NCI-H1694 treated with DMSO at 0.1 percent for 48 hours (cell line): ENCODE measurements at places on chromosomes 2 and 18.

DNA sequence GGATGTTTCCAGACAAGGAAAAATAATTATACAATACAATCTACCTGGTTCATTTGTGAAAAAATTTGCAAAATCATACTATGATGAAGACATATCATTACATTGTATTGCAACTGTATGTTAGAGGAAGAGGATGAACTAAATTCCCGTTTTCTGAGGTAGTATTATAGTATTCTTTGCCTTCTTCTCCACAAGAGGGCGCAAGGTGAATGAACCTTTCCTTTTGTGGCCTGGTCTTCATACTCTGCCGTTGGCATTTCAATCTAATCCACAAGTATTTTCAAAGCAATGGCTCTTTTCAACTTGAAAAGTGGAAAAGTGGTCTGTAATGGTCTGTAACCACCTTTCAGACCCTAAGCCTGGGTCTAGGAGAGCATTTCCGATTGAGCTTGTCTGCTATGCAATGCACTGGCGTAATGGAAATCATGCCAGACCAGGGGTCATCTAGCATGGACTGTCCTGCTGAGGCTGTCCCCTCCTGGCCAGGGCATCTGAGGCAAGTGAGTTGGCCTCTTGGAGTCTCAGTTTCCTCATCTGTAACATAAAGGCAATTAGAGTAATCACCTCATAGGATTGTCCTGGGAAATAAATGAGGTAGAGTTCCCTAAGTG is 30.8 kb upstream of the ZNF396 start:
- DNase-seq, result peak; percentile 58

GRCh38 chr2:239598732-239599090 is 197.9 kb upstream of the HDAC4 start:
- no peak for DNase-seq

- DNase-seq, result peak; percentile 18
These were observed 46.9 kb downstream of the NFATC1 start for GRCh38 chr18:79442508-79443221.

DNA sequence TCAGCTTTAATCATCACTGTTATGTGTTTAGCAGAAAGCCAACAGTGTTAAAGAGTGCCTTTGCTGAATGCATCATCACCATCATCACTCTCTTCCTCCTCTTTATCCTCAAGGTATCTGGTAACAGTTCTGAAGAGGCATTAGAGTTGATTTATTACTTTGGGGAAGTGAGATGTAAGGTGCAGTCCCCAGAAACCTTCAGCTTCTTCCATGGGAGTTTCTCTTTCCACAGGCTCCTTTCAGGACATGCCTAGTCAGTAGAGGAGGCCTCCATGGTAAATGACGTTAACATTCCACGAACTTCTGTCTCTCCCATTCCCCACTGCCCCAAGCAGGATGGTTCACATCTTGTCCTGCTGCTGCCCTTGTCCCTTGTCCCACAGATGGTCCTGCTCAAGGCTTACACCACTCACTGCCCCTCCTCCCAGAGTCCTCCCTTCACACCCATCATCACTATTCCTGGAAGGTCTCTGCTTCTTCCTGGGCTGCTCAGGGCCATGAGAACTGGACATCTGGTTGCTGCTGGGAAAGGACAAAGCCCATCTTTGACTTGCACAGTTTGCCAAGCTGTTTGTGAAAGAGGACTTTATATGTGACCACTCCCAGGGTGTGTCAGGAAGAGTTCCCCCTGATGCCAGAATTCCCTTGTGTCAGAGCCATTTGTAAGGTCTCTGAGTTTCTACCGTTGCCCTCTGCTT is 5.3 kb upstream of the REG1A start:
- no peak for DNase-seq

DNA sequence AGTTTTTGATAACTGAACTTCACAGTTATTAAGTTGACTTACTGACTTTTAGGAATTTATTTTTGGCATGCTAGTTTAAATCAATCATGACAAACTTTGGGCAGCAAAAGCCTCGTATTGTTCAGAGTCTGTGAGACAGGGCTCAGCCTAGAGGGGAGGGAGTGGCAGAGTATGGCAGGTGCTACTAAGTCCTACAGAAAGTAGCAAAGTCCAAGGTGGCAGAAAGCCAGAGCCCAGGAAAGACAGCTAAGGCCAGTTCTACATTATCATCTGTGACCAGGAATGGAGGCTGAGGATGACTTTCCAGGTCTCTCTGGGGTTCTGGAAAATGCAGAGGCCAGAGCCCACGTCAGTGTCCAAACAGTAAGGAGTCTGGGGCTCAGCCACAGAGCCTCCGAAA is 34.2 kb downstream of the CHST10 start:
- no peak for DNase-seq

GRCh38 chr18:4450065-4450658 is 4.9 kb downstream of the DLGAP1 start:
- peak; percentile 17 for DNase-seq

- DNase-seq, result no peak
These were observed 94.9 kb downstream of the RNF152 start for GRCh38 chr18:61797696-61798590.

DNA sequence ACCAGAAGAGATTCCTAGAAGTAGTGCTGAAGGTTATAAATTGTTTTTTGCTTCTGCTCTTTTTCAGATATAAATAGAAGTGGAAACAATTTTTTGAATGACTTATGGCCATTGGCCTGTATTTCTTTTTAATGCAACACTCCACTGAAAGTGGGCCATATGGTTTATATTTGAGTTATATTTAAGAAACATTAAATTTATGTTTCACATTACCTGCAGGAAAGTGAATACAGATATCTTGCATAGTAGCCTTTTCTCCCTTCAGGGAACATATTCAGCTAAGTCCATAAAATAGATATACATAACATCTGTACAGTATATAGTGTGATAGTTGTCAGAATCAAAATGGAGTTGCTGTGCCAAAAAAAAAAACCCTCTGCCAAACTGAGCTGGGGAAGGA is 53.1 kb upstream of the EFEMP1 start:
- DNase-seq, result no peak

- no peak for DNase-seq
These were observed 836 bp downstream of the STK11IP start for GRCh38 chr2:219598308-219599078.

GRCh38 chr2:215780907-215781685 is 232.3 kb downstream of the MREG start:
- no peak for DNase-seq

- no peak for DNase-seq
These were observed 50.9 kb upstream of the RGPD4 start for GRCh38 chr2:107775791-107776190.

GRCh38 chr2:239898292-239898925 is 126.7 kb downstream of the NDUFA10 start:
- DNase-seq, result no peak

DNA sequence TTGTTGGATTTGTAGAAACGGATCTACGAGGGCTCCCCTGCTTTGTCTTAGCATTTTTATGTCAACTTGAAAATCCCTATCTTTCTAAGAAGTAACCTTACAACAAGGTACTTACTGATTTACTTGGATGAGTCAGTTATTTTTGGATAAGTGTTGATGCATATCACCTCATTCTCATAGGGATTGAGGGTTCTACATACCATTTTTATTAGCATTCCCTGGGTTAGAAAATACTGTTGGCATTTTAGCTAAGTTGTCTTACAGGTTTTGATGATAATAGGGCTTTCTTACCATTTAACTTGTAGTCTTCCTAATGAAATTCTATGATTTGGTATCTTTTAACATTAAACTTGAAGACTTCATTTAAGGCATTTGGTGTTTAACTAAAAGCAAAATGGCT is 125.2 kb downstream of the UBE2E3 start:
- DNase-seq, result no peak

- DNase-seq, result no peak
These were observed 316.1 kb upstream of the MYT1L start for GRCh38 chr2:2647141-2647541.

DNA sequence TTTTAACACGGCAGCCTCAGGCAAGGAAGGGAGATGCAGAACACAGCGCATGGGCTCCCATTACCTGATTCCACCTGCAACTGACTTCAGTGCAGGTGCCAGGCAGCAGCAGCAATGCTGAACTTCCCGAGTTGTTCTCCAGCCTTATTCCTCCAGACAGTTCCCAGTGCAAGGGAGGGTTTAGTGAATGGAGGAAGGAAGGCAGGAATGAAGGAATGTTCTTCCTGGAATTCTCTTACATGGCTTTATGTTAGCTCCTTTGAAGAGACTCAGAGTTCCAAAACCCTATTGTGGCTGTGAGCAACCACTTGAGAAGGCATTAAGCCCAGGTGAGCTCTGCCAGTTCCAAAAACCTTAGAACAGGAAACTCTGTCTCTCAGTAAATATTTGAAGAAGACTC is 45.5 kb downstream of the SERPINB7 start:
- no peak for DNase-seq

- no peak for DNase-seq
These were observed 82.5 kb upstream of the ARL4C start for GRCh38 chr2:234579231-234579962.

- DNase-seq, result no peak
These were observed 551.0 kb upstream of the LRATD1 start for GRCh38 chr2:14081521-14081920.

DNA sequence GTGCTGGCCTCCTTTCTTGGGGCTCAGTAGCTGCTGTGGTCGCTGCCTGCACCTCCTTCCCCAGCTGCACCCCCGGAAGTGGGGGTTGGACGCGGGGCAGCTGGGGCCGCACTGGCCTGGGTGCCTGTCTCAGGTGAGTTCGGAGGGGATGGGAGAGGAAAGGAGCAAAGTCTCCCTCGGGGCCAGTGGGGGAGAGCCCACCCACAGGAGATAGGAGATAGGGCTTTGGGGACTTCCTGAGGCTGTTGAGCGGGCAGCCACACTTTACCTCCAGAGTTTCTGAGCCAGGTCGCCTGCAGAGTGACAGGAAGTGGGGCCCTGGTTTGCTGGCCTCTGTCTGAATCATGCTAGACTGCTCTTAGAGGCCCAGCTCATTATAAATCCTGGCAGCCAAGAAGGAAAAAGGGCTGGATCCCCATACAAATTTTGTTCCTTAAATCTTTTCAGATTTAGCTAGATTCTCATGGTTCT is 8.1 kb downstream of the MBP start:
- DNase-seq, result no peak

DNA sequence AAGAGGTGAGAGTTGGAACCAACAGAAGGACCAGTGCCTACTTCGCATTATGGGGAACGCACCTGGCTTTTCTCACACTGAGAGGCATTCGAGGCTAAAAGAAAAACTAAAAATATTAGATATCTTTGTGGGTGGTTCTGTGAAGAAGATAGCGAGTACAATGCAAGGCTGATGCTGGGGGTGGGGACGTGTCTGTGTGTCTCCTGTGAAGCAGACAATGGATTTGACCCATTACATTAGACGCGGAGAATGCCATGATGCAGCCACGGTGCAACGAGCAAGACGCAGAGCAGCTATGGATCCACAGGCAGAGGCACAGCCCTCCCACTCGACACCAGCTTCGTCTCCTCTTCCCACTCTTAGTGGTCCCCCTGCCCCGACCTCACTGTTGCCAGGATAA is 61.0 kb downstream of the ADCY3 start:
- no peak for DNase-seq

- DNase-seq, result no peak
These were observed 29.3 kb downstream of the UPP2 start for GRCh38 chr2:158130832-158131473.

DNA sequence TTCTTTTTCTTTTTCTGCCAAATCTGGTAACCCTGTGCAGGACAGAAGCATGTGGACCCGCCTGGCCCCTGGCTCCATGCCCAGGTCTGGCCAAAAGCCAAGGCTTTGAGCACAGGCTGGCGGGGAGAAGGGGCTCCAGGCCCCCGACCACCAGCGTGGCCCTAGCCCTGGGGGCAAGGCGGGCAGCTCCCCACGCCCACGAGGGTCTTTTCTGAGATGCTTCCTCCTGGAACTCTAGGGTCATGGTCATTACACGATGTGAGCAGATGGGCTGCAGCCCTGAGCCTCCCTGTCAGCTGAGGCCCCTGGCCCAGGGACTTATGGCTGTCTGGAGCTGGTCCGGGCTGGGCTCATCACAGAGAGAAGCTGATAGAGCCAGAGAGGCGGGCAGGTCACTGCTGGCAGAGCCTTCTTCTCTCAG is 5.7 kb upstream of the OTOS start:
- no peak for DNase-seq
